Stimulated activated CD8-positive, alpha-beta memory T cell treated with anti-CD3 and anti-CD28 coated beads, Interleukin-4, amount 100 ng/mL, for 4 hours (primary cell): ENCODE measurements at places on chromosomes 2 and 18.

- no peak for DNase-seq
Observed at GRCh38 chr2:147108548-147108947, 736.3 kb upstream of the ACVR2A start.

- DNase-seq = peak; percentile 96
Observed at GRCh38 chr2:43595603-43596412, at the start of gene THADA. Gene THADA, minus strand, starts transcription at chr2:43596038. Its CDS starts 3,646 bp downstream, at chr2:43592392.

- no peak for DNase-seq
Observed at GRCh38 chr2:40168032-40168431, 283.9 kb downstream of the SLC8A1 start.

DNA sequence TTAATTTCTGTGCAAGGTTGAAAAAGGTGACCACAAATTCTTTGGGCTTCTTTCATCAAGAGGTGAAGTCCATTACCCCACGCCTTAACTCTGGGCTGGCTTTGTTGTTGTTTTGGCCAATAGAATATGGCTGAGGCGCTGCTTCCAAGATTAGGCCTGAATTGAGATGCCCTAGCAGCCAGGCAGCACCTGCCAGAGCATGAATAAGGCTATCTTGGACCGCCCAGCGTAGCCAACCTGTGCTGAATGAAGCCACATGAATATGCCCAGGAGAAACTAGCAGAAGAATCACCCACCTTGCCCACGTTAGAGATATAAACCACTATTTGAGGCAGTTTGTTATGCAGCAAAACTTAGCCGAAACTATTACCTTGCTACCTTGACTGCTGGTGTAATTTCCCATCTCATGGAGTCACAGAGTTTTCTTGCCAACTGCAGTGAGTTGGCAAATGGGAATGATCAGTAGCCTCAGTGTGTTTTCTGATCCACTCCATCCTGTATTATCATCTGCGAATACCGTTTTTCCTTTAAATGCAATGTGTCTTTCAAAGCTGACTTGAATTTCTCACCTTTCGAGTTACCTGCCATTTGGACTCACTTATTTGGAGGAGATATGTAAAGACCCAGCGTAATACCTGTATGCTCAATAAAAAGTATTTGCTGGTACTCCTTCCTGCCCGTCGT, 679 bp downstream of the TSGA10 start:
- DNase-seq = no peak

DNA sequence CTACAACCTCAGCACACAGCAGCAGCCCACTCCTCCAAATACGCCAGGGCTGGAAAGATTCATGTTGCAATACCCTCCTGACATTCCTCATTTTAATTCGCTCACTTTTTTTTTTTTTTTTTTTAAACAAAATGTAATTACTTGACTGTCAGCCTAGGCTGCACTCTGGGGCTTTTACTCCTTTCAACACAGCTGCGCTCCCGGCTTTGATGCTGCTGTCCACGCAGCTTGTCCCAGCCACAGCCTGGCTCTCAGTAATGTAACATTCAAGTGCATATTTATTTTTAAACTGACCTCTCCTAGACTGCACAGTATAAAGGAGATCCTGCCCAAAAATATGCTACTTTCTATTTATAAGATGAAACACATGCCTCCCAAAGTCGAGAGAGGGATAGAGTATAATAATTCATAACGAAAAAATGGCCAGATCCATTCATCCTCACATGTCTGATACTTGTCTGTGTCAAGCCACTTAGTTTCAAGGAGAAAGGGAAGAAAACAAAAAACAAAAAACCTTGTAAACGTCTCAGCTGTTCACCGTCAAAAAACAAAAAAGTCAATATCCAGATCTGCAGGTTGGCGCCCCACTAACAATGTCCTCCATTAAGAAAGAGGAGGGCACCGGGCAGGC, 949 bp downstream of the CDC42EP3 start:
- DNase-seq = no peak

- DNase-seq = no peak
Observed at GRCh38 chr2:174510583-174511189, 23.9 kb upstream of the GPR155 start.

DNA sequence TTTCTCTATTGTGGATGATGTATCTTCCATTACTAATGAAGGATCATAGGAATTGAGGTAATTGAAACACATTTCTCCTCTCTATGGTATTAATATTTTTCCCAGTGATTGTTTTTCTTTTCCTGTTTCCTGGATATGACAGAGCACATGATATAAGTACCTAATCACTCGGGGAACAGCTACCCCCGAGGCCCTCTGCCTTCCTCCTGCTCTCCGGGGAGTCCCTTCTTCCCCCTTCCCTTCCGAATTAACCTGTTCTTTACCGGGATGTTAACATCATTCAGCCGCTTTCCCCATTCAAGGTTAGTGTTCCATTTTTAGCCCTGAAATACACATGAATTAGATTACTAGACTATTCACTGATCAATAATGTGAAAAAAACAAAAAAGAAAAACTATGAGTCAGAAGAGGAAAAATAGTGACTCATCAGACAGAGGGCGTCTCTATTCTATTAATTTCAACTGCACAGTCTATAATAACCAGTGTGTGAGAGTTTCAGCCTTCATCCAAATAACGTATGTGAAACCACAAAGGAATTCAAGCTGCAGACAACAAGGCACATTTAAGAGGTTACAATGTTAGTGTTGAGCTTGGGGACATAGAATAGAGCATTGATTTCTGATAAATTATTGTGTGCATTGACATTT, 450.8 kb downstream of the DLGAP1 start:
- DNase-seq = no peak

- DNase-seq = no peak
Observed at GRCh38 chr2:173136599-173136998, 61.0 kb downstream of the MAP3K20 start.

- DNase-seq = no peak
Observed at GRCh38 chr2:202221873-202222272, 16.5 kb downstream of the SUMO1 start.

DNA sequence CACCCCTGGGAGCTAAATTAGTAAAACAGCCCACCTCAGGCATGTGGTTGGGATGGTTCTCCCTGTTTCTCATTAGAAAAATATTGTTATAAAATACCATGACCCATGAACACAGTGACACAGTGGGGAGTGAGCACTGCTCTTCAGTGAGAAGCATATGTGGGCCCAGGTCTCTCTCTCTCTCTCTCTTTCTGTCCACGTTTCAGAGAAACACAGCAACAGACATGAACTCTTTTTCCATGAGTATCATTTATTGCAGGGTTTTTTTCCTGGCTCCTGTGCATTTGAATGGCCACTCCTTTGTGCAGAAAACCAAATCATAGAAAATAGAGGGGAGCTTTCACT, 41.2 kb downstream of the CYRIA start:
- no peak for DNase-seq

GRCh38 chr2:102044967-102045489, 53.3 kb downstream of the IL1R2 start:
- DNase-seq = no peak

DNA sequence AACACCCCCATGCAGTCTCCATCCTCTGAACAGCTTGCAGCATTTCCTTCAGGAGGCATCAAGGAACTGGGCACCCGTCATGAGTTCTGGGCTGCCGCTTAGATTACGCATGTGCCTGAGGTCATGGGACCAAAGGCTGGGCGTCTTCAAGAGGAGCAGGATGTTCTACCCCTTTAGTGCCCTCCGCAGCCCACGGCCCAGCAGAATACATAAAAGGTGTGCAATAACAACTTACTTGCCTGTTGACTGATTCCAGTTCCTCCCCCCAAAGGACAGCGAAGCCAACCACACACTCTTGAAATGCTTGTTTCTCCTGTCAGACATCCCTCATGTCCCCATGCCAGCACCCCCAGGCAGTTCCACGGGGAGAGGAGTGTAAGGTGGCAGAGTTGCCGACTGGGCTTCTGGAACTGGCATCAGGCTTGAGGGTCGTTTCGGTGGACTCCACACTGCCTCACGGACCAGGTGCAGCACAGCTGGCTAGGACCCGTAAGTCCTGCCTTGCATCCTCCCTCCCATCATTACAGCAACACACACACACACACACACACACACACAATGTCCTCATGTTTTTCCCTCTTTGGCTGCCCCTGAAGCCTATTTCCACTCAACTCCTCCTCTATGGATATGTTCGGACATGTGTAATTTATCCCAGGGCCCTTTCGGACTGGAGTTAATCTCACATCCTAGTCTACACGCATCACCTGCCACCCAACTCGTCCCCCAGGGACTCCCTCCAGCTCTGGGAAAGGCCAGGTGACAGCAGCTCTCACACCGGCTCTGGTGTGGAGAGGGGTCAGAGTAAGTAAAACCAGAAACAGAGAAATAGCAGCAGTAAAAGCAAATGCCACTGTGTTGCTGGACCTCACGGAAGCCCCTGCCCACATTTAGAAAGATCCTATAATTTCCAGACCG, 200.7 kb downstream of the BCL11A start:
- DNase-seq = no peak

DNA sequence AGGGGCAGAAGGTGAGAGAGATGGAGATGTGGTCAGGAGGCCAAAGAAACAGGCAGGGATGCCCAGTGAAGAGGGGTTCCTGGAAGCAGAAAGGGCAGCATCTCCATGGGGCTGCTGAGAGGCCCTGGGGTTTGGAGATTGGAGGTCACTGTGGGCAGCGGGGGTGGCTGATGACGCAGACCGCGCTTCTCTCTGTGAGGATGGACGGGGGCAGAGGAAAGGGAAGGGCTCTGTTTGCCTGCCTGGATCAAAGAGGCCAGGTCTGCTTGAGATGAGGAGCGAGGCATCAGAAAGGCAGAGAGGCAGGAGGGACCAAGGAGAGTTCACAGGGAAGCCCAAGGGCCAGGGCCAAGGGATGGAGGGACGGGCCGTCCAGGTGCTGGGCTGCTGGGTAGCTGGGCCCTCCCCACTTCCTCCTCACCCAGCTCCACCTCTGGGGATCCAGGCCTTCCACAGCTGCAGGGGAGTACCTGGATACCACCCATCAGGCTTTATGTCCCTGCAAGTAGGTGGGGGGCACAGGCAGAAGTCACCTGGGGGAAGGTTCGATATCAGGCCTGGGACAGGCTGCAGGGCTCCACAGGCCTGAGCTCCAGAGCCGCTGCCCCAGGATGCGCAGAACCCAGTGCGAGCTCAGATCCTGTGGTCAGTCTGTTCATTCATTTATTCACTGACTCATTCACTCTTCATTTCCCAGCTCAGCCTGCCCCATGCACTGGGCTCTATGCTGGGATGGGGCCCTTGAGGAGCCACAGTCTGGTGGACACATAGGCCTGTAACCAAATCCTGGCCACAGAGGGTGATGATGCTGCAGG, 30.6 kb downstream of the ADRA2B start:
- no peak for DNase-seq

GRCh38 chr2:142786918-142787702, 90.4 kb upstream of the KYNU start:
- no peak for DNase-seq

DNA sequence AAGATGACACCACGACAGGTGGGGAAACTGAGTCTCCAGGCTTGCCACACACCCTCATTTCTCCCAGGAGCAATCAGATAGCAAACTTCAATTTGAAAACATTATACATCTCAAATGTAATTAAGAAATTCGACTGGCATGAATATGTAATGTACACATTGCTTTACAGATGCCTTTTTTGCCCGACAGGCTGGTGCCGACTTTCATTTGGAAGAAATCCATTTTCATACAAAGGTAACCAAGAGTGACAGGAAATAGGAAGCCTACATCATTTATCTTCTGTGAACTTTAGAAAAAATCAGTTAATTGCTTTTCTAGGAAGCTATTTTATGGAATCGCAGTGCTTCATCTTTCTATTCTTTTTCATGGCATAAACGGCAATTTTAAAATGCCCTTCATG, 140.3 kb downstream of the AFF3 start:
- no peak for DNase-seq

DNA sequence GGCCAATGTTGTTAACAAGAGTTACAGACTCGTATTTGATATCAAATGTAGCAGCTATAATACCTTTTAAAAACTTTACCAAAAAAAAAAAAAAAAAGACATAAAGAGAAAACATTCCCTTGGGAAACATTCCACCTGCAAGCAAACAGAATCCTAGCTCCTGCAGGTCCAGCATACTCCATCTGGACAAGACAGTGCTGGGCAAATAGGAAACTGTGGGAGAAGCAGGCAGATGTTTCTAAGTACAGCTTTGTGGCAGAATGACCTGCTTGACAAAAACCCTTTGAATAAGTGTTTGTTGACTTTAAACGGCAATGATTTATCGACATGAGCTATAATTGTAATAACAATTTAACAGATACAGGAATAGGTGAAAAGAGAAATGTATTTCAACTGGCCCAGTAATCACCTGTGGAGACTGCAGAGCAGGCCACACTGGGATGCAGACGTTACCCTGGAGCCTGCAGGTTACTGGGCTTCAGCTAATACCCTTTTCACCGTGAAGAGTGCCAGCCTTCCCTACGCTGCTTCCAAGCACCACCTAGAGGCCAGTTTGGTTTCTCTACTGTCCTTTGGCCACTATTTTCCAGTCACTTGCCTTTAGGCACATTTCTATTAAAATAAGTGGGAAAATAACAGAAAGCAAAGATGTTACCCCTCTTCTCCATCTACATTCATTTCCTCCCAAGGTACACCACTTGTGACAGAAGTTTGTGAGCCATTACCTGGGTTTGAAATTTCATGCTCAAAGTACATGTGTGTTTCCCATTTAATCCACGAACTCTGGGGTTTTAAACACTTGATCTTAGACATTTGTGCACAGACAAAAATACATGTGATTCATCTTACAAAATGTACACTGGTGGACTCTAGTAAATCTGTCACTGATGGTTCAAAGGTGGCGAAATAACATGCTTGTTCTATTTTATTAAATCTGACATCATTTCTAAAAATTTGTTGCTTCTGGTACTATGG, 96.9 kb upstream of the ZNF397 start:
- no peak for DNase-seq

GRCh38 chr2:23566241-23567142, 181.5 kb downstream of the KLHL29 start:
- no peak for DNase-seq

- no peak for DNase-seq
Observed at GRCh38 chr2:28664120-28664842, 87.3 kb upstream of the PPP1CB start.

GRCh38 chr18:76384114-76384790, 110.8 kb downstream of the ZNF516 start:
- DNase-seq = no peak

- no peak for DNase-seq
Observed at GRCh38 chr2:189409131-189409530, 32.1 kb upstream of the WDR75 start.

DNA sequence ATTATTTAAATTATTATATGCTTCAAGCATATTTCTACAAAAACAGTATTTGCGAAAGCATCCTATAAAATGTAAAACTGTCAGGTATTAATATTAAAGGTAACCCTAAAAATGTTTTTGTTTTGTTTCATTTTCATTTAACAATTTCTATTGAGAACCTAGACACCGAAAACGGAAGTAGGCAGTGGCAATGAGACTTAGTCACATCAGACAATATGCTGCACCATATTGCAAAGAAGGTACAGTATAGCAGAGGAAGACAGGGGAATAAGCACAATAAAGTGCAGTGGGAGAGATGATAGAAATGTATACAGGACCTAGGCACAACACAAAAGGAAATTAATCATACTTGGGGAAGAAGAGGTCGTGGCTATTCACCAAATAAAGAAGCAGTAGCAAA, 12.2 kb downstream of the SCN1A start:
- DNase-seq = no peak

GRCh38 chr2:40384714-40385113, 67.2 kb downstream of the SLC8A1 start:
- no peak for DNase-seq

- no peak for DNase-seq
Observed at GRCh38 chr2:118371515-118371914, 283.2 kb downstream of the INSIG2 start.
